CD4-positive, alpha-beta T cell treated with Interleukin-4 for 4 hours (primary cell): ENCODE measurements at places on chromosomes 13 and 19.

DNA sequence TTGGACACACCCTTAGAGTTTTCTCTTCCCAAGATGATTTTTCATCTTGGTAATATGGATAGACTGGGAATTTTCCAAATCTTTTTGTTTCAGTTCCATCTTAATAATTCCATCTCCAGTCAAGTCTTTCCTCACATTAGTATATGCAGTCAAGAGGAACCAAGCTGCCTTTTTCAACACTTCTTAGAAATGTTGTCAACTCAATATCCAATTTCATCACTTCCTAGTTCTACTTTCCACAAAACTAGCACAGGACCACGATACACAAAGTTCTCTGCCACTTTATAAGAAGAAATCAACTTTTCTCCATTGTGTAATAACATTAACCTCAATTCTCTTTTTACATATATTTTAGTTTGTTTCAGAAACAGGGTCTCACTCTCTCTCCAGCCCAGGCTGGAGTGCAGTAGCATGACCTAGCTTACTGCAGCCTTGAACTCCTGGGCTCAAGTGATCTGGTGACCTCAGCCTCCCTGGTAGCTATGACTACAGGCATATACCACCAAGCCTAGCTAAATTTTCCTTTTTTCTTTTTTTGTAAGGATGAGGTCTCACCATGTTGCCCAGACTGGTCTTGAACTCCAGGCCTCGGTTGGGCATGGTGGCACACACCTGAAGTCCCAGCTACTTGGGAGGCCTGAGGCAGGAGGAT, 15.5 kb downstream of the ZNF443 start:
- no peak for DNase-seq

- DNase-seq = no peak
These were observed 15.1 kb downstream of the ZNF175 start for GRCh38 chr19:51586103-51586728.

DNA sequence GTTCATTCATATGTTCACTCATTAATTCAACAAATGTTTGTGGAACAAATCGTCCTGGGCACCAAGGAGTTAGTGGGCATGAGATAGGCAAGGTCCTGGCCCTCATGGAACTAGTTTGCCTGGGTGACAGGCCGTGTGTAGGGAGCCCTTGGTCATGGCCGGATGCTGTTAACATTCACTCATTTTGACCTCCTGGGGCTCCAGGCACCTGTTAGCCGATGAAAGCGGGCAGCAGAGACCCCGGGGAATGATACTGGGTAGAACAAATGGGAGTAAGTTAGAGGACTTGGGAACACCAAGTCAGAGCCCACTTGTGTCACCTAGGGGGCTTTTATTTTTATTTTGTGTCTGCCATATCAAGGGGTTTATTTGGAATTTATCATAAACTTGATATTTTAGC, 6.6 kb downstream of the MED25 start:
- no peak for DNase-seq

DNA sequence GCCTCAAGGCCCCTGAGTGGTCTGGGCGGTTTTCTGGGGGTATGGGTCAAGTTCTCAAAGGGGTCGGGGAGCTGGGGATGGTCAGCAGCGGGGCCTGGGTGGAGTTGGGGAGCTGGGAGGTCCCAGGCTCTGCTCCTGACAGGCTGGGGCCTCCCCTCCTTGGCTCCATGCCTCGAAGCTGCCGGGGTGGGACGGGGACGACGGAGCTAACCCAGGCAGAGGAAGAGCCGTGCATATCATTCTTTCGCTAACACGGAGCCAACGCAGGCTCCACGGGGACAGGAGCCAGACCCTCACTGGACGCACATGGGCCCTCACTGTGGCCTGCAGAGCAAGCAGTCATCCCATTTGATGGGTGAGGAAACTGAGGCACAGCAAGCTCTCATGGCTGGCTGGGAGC, 25.8 kb upstream of the CACTIN start:
- DNase-seq = no peak

DNA sequence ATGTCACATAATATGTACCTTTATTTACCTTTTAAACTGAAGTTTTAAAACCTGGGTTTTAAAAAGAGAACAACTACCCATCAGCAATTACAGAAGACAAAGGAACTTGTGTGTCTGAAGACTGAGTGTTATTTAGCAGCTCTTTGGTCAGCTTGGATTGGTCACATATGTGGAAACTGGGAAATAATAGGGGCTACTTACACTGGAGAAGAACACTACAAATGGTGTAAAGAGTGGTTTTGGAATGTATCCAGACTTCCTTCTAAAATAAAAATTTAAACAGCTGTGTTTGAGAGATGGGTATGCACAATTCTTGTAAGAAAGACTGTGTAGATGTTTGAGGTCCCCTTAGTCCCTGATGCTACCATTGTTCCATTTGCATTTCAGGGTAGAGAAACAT, 13.3 kb downstream of the TNFRSF19 start:
- DNase-seq = no peak

GRCh38 chr13:48429886-48430285, 17.0 kb upstream of the LPAR6 start:
- DNase-seq = no peak

DNA sequence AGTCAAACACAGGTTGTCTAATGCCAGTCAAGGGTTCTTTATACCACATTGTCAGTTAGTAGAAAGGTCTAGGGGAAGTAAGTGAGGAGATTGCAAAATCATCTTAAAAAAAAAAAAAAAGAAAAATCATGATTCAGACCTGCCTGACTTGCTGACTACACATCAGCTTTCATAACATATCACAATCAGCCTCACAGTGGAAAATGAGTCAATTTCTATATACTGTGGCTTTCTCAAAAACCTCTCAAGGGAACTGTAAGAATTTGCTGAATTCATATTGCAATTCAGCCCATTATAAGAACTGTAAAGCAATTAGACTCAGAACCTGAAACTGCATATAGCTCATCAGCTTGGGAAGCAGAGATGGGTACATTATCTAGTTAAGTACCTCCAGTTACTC, 75.3 kb upstream of the GPC6 start:
- DNase-seq = no peak

DNA sequence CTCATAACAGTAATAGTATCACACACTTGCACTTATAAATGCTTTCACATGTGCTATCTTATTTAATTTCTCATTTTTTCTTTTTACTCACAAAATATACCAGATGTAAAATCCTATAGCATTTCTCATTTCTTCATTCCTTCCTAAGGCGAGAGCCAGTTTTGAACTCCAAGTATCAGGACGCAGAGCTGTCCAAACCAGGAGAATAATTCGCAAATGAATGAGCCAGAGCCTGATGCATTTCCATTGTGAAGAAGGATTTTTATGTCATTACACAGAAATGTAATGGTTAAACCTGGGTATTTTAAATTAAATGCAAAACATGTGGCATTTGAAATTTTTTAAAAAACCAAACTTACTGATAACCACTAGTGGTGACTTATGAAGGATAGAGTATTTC, 244.3 kb downstream of the RGCC start:
- DNase-seq = no peak

DNA sequence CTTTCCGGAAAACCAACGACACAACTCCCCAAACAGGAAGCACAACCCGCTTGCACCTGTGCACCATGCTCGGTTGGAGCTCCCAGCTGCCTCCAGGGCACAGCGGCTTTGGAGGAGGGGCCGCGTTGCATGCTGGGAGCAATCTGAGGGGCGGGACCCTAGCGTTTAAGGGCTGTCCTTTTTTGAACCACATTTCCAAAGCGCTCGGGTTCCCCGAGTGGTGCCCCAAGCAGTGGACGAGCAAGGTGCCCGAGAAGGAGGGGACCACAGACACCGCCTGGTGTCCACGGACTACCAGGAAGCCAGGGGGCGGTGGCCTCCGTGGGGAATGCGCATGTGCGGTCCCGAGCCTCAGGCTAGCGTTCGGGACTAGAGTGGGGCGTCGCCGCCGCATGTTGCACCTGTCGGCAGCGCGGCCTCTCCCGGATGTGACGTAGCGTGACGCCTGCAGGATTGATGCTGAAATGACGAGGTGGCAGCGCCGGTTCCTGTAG, 11.9 kb upstream of the ZNF57 start:
- peak; percentile 52 for DNase-seq

GRCh38 chr13:59542303-59542702, 621.4 kb downstream of the DIAPH3 start:
- no peak for DNase-seq

- no peak for DNase-seq
These were observed 24.9 kb upstream of the ASF1B start for GRCh38 chr19:14161305-14161704.

GRCh38 chr19:47020132-47020805, 632 bp downstream of the NPAS1 start:
- no peak for DNase-seq

GRCh38 chr13:97574926-97575325, 141.0 kb downstream of the RAP2A start:
- no peak for DNase-seq

- no peak for DNase-seq
These were observed 4.2 kb upstream of the ZSCAN4 start for GRCh38 chr19:57664269-57665127.

GRCh38 chr19:9175326-9175725, 3.5 kb upstream of the OR7D2 start:
- DNase-seq = no peak

GRCh38 chr19:246551-246950, 44.7 kb downstream of the PLPP2 start:
- no peak for DNase-seq

- DNase-seq = peak; percentile 69
These were observed 1.7 kb upstream of the PTGER1 start for GRCh38 chr19:14476673-14477401.

DNA sequence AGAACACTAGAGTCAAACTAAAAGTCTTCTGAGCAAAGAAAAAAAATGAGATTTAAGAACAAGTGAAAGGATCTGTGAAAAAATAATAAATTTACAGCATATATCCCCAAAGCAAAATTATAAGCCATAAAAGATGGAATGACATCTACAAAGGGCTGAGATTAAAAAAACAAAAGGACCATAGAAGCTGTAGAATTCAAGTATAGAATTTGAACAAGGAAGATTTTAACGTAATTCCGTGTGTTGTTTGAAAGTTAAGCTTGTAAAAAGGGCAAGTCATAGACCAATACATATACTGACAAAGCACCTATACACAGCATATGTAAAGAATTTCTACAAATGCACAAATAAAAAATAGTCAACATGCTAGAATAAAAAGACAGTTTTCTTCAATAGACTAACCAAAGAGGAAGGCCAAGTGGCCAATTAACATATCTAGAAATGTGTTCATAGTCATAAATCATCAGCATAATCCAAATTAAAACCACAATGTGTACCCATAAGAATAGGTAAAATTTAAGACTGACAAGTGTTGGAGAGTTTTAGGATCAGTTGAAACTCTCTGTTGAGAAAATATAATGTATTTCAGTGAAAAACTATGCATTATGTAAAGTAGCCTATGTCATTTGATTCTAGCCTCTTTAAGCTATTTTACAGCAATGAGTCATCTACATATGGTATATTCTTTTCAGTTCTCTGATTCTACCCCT, 674.9 kb downstream of the OLFM4 start:
- DNase-seq = no peak

GRCh38 chr13:42656161-42656560, 82.2 kb downstream of the TNFSF11 start:
- no peak for DNase-seq
